Activated CD4-positive, CD25-positive, alpha-beta regulatory T cell treated with anti-CD3 and anti-CD28 coated beads, Interleukin-2, amount 50 U/mL, for 24 hours (primary cell): ENCODE measurements at places on chromosomes 7 and 10.

GRCh38 chr7:30874656-30875302 is 36.9 kb upstream of the AQP1 start:
- ATAC-seq = no peak

GRCh38 chr10:70293169-70293843 is 9.5 kb upstream of the NPFFR1 start:
- ATAC-seq = no peak

GRCh38 chr10:89301721-89302445 is at the start of gene IFIT2:
TSS of gene IFIT2 (plus strand) at chr10:89302046. CDS start at chr10:89302124, 78 bp downstream.
- peak; percentile 67 for ATAC-seq

- ATAC-seq = peak; percentile 82
Observed at GRCh38 chr10:11440250-11441150, 170.9 kb downstream of the USP6NL start.

DNA sequence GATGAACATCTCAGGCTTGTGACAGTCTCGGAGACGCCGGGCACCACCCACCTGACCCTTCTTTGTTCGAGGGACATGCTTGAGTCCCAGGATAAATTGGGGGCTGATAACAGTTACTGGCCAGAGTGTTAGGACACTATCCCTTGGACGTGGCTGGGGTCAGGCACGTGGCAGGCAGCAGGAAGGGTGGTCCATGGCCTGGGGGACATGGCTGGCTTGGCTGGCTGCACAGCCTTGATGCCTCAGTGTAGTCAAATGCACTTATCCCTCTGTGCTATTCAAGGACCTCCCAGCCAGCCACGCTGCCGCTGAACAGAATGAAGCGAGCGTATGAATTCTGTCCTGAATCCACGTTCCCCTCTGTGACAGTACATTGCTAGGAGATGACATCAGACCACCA is 662.0 kb upstream of the FOXK1 start:
- no peak for ATAC-seq

DNA sequence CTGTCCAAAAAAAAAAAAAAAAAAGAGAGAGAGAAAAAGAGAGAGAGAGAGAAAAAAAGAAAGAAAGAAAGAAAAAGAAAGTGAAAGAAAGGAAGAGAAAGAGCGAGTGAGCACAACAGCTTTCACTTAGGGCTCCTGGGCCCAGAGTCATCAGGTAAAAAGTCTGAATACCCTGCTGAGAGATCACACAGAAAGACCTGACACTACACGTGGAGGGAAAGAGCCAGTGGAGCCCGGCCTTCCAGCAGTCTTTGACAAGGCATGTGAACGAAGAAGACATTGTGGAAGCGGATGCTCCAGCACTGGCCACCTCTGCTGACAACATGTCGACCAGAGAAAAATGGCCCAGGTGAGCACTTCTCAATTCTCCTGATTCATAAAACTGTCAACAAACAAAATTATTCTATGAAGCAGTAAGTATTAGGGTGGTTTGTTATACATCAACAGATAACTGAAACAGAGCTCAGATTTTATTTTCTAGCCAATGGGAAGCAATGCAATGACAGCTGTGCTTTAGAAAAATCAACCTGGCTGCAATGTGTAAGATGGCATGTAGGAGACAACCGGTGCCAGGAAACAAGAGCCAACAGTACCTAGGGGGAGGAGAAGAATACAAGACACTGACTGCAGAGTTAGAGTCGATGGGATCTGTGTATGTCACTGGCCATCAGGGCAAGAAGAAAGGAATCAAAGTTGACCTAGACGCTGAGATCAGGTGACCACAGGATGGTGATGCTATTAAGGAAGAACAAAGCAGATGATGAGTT is 4.4 kb downstream of the RNF216 start:
- ATAC-seq = no peak

GRCh38 chr10:70671619-70672164 is 614 bp upstream of the ADAMTS14 start:
- ATAC-seq = no peak

DNA sequence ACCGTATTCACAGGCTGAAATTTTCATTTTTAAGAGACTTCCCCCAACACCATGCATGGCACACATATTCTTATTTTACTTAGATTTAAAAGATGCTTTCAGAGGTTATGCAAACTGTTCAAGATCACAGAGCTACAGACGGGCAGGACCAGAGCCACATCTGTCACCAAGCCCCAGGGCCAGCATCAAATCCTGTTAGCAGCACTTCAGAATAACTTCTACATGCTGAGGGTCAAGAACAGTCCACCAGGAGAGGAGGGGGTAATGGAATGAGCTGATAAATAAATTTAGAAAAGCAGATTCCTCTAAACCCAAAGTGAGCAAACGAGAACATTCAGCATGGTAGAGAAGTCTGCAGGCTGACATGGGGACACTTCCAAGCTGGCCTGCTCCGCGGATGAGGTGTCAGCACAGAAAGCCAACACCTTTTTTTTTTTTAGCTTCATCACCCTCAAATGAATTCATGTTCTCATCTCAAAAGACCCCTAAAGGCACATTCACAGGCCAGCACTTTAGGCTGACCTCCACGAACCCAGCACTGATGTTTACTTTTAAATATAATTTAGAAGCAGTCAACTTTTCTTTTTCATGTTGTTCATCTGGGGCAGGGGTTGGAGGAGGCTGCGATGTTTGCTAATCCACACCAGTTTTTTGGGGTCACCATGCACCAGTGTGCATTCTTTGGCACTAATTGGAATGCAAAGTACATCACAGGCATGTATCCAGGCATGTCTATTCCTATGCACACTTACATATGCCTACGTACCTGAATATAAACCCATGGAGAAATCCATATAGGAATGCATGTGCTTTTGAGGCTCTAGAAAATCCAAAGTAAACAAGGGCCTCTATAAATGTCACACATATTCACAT is 249.0 kb downstream of the TNS3 start:
- ATAC-seq = no peak

GRCh38 chr10:519055-519715 is 170.3 kb downstream of the DIP2C start:
- ATAC-seq = no peak

GRCh38 chr7:5394264-5395105 is 29.1 kb downstream of the TNRC18 start:
- ATAC-seq = no peak

- no peak for ATAC-seq
Observed at GRCh38 chr7:87131771-87132170, 20.5 kb upstream of the DMTF1 start.

GRCh38 chr10:17657103-17657500 is 13.2 kb downstream of the STAM start:
- ATAC-seq = no peak

- no peak for ATAC-seq
Observed at GRCh38 chr10:4840151-4840550, 14.1 kb downstream of the AKR1E2 start.

DNA sequence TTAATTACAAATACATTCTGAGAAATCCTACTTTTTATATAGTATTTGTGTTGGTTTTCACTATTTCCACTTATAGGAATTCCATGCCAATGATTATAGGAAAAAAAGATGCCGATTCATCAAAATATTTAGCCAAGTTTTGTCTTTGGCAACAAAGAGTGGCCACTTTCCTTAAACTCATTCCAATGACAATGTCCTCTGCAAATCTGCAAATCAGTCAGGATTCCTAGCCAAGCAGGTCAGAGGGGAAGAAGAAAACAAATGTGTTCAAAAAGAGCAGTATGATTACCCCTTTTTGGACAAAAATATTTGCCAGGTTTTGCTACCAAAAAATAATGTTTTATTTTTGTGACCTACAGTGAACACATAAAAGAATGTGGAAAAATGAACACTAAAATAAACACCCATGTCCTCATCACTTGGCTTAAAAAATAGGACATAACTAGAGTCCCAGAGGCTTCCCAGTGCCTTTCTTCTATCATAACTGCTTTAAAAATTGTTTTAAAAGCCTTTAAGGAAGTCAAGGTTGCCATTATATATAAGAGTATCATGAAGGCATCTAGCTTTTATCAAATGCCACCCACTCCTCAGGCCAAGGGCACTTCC is 125.9 kb downstream of the ADAM12 start:
- ATAC-seq = no peak

GRCh38 chr7:70787286-70787685 is 344.7 kb upstream of the GALNT17 start:
- ATAC-seq = peak; percentile 14

DNA sequence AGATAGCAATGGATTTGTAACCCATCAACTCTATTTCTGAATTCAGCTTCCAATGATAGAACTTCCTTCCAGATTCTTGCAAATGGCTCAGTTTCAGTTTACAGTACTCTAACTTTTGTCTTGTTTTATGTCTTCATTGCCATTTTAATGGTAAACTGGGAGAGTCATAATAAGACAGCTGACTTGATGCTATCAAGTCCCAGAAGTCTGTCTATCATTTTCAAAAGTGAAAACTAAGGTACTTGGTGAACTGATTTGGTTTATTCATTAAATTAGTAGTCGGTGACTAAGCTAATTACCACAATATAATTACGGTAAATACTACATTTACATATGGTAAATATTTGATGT is 25.0 kb downstream of the RTKN2 start:
- ATAC-seq = peak; percentile 74

- no peak for ATAC-seq
Observed at GRCh38 chr7:11193888-11194287, 220.2 kb downstream of the PHF14 start.
